ENCODE measurements at places on chromosomes 1 and 21. TPM values are rescaled to one million over a fixed set of nuclear protein-coding genes. Genes with fewer than 3 reads are reported as not detected.

The TMPRSS3 gene
- total RNA-seq = 7.0 TPM

DNA sequence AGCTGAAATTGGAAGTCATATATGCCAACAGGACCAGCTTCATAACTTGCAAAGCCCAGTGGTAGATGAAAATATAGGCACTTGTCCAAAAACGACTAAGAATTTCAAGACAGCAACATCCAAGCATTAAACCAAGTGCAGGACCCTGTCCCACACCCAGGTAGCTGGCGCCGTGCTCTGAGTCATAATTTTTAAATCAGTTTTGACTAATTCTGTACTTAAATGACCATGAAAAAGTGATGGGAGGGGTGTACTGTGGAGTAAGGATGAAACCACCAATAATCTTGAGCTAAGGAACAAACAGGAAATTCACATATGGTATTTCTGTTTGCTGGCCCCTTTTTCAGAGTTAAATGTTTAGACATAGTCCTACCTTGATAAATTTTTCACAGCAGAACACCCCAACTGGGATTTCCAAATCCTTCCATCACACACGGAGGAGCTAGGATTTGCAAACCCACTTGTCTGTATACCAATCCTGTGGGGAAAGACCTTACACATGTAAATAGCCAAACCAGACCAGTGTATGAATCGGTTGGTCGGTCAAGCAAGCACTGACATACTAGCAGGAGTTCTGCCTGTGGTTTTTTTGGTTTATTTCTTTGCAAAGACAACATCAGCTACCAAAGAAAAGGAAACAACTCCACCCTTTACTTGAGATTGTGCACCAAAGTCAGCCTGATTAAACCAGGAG lies 235.7 kb upstream of the RAB4A start:
- no peak for DNase-seq

The CATSPERE gene
- total RNA-seq = 1.4 TPM

DNA sequence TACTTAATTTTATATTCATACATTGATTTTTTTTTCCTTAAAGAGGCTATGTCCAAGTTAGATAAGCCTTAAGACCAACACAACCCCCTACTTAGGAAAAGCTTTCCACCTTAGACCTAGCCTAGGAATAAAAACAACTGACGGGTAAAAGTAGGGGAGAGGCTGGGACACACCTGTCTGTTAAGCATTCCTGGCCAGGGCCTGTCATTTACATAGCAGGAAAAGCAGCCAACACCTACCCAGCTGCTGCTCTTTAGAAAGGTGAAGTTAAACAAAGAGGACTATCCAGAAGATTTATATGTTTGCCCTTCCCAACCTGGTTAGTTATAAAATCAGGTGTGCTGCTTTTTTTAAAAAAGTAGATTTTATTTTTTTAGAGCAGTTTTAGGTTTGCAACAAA lies 29.1 kb upstream of the SAMD13 start:
- peak; percentile 68 for DNase-seq

GRCh38 chr1:175148068-175148467 lies 44.5 kb downstream of the KIAA0040 start:
- DNase-seq = no peak

The S100A12 gene
- total RNA-seq = 48.6 TPM

The SLC1A7 gene
- not detected for total RNA-seq

DNA sequence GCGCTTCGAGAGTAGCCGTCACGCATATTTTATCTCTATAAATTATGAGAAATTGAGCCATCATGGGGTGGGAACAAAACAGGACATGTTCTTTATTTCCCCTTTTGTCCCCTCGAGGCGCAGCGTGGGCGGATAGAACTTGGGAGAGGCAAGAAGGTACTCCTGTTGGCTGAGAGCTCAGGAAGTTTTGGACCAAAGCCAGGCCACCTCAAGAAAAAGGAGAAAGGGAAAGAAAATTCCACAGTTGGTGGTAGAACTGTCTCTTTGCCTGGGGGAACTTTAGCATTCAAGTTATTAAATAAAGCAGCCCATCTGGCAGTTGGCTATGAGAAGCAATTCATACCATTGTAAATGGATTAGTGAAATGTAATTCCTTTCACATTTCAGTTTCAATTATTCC lies 76.4 kb upstream of the DSCAM start:
- no peak for DNase-seq

DNA sequence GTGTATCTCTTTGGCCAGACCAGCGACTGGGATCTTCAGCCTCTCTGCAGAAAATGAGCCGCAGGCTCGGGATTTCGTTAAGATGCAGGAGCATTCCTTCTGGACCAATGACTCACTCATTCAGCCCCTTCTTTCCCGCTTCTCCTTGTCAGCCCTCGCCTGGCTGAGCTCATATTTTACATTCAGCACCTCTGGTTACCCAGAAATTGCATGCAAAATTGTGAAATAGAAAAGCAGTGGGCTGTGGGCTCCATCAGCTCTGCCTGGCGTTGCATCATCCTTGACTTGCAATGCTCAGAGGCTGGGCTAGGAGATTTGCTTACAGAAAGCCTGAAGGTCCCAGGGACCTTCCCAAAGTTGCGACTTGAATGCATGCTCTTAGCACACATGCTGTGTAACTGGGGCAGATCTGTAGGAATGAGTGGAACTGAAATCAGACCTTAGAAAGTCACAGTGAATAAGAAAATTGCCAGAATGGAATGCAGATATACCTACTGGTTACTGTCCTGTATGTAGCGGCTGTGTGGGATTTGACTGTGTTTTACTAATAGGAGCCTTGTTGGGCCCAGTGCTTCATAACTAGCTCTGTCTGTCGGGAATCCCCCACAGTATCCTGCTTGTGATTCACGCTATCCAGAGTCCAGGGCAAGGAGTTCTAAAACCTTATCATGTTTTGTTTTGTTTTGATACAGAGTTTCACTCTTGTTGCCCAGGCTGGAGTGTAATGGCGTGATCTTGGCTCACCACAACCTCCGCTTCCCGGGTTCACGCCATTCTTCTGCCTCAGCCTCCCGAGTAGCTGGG lies 444.8 kb downstream of the KIF26B start:
- no peak for DNase-seq

DNA sequence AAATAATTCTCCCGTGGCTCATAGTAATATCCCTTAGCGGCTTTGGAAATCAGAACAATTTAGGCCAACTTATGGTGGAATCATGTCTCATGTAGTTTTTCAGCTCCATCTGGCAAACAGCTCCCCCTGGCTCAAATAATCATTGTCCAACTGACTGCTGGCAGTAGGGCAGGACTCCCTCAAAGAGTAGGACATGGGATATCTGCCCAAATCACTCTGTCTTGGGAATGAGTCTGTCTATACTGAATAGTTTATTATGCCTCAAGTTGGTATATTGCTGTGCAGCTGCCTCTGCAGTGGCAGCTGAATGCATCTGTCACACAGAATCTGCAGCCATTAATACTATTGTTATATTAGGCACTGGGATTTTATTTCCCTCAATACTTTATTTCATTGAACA lies 255.7 kb downstream of the COL11A1 start:
- DNase-seq = no peak

GRCh38 chr21:45638707-45639106 lies 4.8 kb upstream of the PCBP3 start:
- no peak for DNase-seq

The ATP1A2 gene
- 3.5 TPM for total RNA-seq

The ANGPTL3 gene
- not detected for total RNA-seq

DNA sequence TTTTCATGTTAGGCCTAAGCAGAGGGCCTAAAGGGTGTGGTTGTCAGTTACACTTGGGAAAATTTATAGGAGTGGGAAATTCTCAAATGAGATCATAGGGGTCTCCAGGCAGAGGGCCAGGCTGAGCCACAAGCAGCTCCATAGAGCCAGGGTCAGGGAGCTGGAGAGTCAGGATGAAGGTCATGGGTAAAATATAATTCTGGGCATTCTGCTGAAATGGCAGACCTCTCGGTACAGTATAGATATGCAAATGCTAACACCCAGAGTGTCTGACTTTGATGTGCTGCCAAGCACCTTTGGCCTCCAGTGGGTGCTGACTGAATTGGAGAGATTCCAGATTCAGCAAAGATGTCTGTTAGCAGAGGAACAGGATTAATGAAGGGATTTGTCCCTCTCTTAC lies 40.1 kb downstream of the DNM3 start:
- no peak for DNase-seq

The CLCNKB gene
- 0.55 TPM for total RNA-seq

DNA sequence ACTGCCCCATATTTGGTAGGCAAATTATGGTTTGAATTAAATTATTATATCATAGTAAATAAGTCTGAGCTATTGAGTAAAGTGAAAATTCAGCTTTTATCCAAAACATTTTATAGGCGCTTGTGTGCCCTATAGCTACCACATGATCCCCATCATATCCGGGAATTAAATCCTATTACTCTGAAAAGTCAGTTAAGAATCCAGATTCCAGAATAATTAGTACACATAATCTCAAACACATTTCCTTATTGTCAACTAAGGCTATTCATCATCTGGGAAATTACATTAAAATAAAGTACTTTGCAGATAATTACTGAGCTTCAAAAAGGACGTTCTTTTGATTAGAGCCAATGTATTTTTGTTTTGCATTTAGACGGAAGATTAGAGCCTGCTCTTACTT lies 72.3 kb downstream of the CTH start:
- DNase-seq = no peak

DNA sequence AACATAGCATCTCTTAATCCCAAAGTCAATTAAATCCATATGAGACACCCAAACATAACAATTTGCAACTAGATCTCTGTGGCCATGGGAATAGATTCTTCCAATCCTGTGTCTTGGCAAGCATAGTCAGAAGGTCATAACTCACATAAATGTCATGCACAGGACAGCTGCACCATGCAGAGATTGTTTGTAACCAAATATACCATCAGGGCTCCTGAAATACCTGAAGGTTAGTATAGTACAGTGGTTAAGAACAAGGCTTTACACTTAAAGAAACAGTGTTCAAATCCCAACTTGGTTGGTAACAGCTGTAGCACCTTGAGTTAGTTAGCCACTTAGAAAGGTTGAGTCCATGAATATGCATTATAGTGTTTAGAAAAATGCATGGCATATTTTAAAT lies 82.6 kb upstream of the CCDC190 start:
- no peak for DNase-seq

DNA sequence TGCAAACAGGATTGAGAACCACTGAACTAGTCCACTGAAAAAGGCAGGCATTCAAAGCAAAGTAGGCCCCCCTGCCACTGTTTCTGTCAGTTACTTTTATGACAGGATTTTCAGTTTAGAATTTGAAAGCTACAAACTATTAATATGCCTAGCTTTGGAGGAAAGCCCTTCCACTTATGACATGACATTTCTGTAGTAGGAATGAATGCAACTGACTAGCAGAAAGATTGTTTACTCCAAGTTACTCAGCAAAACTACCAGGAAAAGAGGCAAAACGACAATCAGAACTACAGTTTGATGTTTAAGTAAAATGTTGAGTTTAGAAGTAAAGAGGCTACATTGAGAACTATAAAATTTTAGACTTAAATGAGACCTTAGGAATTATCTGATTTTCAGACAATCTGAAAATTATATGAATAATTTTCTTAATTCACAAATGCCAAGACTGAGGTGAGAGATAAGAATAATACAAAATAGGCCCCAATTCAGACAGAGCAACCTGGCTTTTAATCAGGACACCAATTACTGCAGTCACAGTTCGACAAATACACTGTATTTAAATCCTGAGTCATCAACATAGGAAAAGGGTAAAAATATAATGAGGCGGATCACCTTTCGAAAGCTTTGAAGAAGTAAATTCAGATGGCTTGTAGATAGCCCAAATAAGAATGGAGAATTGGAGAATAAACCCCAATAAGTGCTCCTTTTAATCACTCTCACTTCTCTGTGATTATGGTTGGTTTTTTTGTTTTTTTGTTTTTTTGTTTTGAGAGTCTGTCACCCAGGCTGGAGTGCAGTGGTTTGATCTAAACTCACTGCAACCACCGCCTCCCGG lies 2.2 kb downstream of the PRKAB2 start:
- DNase-seq = no peak

DNA sequence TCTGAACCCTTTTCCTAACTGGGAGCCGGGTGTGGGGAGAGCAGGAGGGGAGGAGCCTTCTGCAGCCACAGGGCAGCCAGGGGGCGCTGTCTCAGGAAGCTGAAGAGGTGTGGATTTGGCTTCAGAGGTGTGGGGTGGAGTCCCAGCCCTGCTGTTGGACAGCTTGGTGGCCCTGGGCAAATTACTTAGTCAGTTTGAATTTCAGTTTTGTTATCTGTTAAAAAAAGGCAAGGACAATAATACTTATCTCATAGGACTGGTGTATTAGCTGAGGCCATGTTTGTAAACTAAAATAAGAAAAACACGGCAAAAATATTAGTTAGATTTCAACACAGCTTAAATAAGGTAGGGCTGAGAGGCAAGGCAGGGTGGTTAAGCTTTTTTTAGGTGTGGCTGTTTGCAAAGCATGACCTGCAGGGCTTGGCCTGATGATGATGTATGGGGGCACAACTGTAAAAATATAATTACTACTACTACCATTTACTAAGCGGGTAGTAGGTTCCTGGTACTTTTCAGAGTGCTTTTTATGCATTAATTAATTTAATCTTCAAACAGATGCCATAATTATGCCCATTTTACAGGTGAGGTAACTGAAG lies 111.8 kb downstream of the PLXNA2 start:
- peak; percentile 85 for DNase-seq

The PLA2G2C gene
- total RNA-seq = 0.30 TPM

Data from upper lobe of left lung (tissue), 6 donors.